ENCODE measurements at places on chromosomes 3 and 15.

DNA sequence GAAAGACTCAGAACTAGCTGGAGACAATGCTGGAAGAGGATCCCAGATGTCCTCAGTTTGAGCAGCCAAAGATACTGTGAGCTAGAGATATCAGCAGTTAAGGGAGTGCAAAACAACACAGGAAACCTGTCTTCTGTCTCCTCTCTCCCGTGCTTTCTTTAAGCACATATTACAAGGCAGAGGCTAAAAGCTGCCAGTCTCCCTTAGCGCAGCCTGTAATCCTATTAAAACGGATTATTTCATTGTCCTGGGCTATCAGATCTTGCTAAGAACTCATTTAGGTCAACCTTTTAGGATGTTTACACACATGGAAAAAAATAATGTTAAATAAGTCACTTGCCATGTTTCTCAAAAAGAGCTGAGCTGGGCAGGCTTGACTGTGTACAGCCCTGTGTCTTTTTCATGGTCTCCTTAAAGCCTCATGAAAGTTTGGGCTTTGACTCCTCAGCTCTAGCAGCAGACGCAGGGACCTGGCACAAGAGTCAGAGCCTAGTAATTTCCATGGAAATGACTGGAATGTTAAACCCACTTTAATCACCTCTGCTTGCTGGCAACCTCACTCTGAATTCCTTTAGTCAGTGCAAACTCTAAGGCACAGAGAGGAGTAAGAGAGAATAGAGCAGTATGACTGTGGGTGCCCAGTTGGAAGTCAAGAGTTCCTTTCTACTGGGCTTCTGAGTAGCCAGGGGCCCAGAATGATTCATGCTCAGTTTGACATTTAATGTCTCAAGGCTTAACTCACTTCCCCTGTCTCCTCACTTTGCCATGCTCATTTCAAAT lies 491.9 kb downstream of the NTRK3 start:
- no peak for DNase-seq

GRCh38 chr3:136350132-136350531 lies 100.0 kb downstream of the PCCB start:
- no peak for DNase-seq

- DNase-seq: no peak
Observed at GRCh38 chr15:65953622-65954021, 84.3 kb downstream of the RAB11A start.

DNA sequence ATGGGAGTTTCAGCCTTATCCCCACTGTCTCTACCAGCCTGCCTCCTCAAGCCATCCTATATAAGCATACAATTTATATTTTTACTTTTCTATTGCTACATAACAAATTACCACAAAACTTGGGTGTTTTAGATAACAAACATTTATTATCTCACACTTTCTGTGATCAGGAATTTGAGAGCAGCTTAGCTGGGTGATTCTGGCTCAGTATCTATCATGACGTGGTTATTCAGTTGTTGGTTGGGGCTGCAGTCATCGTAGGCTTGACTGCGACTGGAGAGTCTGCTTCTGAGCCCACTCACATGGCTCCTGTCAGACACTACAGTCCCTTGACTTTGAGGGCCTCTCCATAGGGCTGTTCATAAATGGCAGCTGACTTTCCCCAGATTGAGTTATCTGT lies 20.7 kb downstream of the PARP15 start:
- DNase-seq: no peak

- DNase-seq: no peak
Observed at GRCh38 chr15:75925440-75925839, 21.8 kb downstream of the FBXO22 start.

- DNase-seq: no peak
Observed at GRCh38 chr15:78850941-78851755, 21.5 kb upstream of the MORF4L1 start.

GRCh38 chr3:47491777-47492176 lies 16.0 kb upstream of the SCAP start:
- no peak for DNase-seq

DNA sequence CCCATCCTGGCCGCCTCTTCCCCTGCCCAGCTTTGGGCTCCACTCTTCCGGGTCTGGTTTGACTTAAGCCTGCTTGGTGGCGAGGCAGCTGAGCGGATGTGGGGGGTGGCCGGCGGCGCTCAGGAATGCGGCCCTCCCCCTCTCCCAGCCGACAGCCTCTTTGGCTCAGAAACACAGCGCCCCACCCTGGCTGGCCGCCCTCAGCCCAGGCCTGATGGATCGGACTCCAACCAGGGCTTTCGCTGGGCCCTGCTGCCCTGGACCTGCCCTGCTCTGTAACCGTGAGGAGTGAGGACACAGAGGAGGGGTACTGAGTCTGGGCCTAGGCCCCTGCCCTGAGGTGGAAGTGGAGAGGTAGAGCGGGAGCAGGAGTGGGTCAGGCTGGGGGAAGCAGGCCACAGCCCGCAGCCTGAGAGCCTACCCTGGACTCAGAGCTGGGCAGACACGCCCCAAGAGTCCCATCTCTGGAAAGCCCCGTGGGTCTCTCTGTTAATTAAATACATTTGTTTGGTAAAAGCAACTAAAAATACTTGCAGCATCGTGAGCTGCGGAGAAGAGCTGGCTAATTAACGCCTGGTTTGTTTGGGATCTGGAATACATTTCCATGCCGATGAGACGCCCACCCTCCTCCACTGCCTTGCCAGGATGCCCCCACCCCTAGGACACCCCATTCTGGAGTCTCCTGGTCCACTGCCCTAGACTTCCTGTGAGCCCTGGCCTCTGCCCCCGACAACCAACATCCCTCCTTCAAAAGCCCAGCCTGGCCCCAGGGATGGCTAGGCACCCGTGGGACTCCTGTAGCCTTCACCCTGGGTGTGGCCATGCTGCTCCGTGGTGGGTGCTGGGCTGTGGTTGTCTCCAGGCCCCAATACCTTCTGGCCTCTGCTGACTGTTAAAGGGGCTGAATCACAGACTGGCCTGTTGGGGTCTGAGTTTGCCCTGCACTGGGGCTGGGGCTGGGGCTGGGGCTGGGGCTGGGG lies 19.6 kb downstream of the PLXNA1 start:
- DNase-seq: no peak

- DNase-seq: no peak
Observed at GRCh38 chr3:112629425-112629824, 11.5 kb downstream of the CCDC80 start.

- no peak for DNase-seq
Observed at GRCh38 chr3:159619341-159619885, 369.2 kb upstream of the IL12A start.

- DNase-seq: no peak
Observed at GRCh38 chr3:82100378-82100777, 338.9 kb upstream of the GBE1 start.

DNA sequence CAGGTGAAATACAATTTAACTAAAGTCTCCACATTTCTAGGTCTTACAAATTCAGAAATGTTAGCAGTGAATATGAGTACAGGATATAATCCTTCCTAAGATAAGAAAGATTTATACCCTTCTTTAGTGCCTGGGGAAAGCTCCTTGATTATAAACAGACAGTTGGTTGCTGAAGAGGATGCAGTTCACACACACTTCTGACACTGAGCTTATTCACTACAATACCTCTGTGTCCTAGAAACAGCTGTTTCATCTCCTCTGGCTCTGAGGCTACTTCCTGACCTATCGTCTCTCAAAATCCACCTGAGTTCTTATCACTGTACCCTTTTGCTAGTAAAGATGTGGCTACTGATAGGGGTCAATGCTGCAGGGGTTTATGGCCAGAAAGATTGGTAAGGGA lies 57.1 kb downstream of the TP63 start:
- no peak for DNase-seq

- DNase-seq: no peak
Observed at GRCh38 chr3:124360563-124360962, 368.6 kb upstream of the ROPN1 start.
